ENCODE measurements at places on chromosomes 2 and 18.

DNA sequence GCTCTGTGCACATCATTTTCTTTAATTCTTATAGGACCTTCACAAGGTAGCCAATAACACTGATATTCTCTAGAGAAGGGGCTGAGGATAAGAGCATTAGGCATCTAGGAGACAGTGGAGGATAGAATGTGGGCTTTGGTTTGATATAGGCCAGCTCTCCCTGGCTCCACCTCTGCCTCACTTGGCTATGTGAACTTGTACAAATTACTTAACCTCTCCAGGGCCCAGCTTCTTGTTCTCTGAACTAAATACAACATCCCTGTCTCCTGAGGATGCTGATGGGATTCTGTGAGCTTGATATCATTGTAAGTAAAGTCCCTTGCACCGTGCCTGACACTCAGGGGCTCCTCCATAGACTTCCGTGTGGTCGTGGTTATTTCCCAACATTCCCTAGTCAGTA, 87.3 kb downstream of the ACOXL start:
- no peak for DNase-seq

- no peak for DNase-seq
Measured at GRCh38 chr2:221994926-221995325, 303.9 kb downstream of the PAX3 start.

DNA sequence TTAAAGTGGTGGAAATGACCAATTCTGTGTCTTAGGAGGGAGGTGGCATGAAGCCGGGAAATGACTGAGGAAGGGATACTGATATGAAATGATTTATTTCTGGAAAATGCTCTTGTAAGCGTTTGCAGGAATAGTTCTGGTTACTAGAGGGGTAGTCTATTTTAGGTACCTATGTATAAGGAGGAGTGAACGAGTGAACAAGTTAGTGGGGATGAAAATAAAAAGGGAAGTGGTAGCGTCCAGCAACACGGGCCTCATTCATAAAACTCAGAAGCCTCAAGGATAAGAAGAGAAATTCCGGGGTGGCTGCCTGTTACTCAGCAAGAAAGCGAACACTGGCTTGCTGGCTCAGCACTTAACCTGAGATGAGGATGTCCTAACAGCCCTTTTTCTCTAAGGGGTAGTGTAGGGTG, 303.3 kb downstream of the NCKAP5 start:
- no peak for DNase-seq

DNA sequence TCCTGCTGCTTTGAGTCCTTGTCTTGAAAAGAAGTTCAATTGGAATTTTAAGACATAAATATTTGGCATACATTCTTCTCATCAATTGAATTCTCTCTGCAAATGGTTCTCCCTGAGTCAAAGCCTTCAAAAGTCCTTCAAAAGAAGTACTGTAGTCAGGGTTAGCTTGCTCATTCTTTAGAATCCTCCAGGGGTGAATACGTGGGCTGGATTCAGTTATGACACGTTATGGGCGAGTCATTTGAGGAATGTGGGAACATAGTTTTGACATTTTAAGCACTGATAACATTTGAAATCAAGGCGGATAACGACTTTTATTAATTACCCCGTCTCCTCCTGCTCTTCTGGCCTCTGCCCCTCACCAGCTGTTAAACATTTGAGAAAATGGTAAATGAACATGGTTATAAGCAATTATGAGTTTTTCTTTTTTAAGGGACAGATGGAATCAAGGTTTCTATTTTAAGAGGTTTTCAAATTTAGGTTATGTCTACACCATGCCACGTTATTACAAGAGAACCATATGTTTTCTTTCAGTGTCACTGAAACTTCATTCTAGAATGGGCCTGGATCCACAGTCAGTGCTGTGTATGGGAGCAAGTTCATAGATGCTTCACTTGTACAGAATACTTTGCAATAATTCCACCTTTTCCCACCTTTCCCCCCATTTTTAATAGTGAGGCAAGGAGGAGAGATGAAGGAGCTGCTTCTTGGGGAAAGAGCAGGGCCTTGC, 273.1 kb downstream of the TSN start:
- DNase-seq: no peak

GRCh38 chr18:46167971-46168370, 63.8 kb downstream of the HAUS1 start:
- DNase-seq: no peak

DNA sequence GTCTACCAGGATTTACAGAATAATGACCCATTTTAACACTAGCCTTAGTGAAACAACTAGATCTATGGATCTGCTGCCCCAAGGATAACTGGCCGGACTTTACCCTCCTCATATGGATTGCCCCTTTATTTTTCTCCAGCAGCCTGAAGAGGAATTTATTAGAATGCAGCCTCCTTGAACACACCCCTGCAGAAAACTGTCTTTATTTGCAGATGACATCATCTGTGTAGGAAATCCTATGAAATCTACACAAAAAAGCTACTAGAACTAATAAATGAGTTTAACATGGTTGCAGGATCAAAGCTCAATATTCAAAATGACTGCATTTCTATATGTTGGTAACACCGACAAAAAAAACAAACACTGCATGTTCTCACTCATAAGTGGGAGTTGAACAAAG, 29.6 kb downstream of the LBH start:
- no peak for DNase-seq

DNA sequence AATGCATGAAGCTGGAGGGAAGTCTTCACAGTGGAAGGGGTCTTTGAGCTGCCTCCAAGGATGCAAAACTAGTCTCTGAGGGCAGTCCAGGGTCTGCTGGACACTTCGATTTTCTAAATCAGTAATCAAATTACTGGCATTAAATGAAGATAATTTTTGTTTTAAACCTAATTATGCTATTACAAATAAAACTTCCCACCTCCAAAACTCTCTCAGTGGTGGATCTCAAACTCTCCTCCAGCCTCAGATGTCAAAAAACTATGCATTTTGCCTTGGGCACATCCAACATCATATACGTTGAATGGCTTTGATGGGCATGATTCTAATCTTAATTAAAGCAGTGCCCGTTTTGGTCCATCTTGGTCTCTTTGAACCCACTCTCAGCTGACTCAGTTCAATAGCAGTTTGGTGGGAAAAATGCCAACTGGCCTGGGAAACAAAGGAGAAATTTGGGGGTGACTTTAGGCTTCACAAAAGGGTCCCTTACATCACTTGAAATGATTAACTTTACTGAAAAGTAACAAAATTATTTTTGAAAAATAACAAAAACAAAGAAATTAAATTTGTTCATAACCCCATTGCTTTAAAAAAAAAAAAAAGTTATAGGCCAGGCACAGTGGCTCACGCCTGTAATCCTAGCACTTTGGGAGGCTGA, 5.9 kb upstream of the MYCN start:
- no peak for DNase-seq

DNA sequence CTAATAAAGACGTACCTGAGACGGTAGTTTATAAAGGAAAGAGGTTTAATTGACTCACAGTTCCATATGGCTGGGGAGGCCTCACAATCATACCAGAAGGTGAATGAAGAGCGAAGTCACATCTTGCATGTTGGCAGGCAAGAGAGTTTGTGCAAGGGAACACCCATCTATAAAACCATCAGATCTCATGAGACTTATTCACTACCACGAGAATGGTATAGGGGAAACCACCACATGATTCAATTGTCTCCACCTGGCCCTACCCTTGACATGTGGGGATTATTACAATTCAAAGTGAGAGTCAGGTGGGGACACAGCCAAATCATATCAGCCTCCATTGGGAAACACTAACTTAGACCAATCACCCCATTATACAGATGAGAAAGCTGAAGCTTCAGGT, 81.4 kb downstream of the SKA1 start:
- DNase-seq: no peak

DNA sequence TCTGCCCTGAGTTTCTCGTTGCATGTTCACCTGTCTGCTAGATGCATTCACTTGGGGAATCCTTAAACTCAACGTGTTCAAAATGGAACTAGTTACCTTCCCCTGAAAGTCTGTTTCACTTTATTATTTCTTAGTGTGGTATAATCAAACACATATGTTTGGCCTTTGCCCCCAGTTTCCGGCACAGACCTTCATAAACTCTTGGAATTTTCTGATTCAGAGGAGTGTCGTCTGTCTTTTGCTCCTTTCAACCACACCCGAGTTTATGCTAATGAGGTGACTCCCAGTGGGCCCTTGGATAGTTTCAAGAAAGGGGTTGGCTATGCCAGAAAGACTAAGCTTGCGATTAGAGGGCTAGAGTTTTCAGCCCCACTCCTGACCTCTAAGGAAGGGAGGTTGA, 198.9 kb downstream of the CDCA7 start:
- DNase-seq: no peak

GRCh38 chr18:50871846-50872245, 7.1 kb upstream of the ME2 start:
- DNase-seq: no peak

GRCh38 chr2:208090420-208090819, 33.9 kb downstream of the CRYGD start:
- no peak for DNase-seq

DNA sequence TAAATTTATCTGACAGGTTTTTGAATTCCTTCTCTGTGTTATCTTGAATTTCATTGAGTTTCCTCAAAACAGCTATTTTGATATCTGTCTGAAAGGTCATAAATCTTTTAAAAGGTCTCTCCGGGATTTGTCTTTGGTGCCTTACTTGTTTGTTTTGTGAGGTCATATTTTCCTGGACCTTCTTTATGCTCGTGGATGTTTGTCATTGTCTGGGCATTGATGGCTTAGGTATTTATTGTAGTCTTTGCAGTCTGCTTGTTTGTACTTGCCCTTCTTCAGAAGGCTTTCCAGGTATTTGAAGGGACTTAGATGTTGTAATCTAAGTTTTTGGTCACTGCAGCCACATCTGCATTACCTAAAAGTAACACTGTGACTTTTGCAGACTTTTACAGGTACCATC, 355.2 kb downstream of the PARD3B start:
- no peak for DNase-seq

GRCh38 chr2:217386041-217386440, 526.2 kb upstream of the TNP1 start:
- DNase-seq: no peak

DNA sequence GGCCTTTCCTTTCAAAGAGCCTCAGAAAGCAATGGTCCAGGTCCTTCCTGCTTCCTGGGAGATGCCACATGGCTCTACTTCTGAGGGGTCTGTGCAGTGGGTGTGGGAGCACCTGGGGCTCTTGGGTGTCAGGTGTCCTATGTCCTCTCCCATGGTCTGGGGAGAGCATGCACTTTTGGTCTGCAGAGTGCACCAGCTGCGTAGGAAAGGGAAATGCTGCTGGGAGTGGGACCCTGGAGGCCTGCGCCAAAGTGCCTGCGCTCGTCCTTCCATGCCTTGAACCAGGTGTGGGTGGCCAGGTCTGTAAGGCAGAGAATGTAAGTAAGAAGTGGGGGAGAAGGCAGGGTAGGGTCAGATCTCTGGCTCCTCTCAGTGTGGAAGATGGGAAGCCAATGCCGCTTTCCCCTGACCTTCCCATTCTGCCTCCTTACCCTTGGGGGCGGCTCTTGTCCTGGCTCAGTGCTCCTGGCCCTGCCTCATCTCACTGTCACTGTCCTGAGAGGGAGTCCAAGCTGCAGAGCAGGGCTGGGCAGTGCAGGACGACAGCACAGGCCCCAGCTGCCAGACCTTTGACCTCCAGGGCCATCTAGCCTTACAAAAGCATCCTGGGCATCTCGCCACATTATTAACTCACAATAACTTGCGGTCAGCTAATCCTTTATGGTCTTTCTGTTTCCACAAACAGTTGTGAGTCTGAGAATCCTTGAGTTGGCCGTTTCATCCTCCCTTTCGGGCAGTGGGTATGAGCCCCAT, 6.6 kb upstream of the PROM2 start:
- DNase-seq: no peak

DNA sequence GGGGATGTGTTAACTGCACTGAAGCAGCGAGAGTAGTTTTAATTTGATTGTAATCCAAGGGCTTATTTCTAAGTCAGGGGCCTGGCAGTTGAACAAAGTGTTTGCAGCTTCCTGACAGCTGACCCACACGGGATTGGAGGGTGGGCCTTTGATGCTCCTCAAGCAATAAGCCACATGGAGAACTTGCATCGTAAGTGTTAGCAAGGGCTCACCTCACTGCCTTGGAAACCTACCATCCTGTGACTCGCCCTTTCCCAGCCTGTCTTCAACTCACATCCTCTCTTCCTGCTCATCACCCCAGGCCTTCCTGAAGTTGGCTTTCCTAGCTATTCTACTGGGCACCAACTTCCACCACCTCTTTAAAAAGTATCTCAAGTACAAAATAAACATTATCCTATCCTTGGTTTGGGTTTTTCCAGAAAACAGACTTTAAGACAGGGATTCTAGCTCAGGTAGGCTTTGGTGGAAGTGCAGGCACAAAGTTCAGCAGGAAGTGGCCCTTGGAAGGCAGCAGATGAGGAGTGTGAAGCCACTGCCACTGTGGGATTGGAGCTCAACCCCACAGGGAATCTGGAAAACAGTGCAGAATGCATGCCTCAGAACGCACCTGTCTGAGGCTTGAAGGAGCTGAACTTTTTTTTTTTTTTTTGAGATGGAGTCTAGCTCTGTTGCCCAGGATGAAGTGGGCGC, 31.6 kb downstream of the B3GNT2 start:
- no peak for DNase-seq

DNA sequence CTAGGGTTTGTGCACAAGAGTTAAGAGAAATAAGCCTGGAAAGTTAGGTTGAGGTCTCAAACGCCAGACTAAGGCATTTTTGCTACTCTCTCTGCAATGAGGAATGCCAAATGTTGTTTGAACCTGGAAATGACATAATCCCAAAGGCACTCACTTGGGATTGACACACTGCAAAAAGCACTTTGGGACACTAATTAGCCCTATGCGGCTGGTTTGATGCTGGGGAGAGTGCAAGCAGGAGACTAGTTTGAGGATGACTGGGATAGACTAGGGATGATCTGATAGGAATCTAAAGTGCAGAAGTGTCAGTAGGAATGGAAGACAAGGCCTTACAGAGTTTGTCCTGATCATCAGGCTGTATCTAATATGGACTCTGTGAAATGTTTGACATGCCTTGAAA, 469.0 kb downstream of the SLC4A3 start:
- no peak for DNase-seq

- no peak for DNase-seq
Measured at GRCh38 chr2:142926445-142926844, 49.0 kb downstream of the KYNU start.

GRCh38 chr2:173021939-173022371, 53.7 kb upstream of the MAP3K20 start:
- no peak for DNase-seq

- DNase-seq: no peak
Measured at GRCh38 chr2:57598551-57598950, 448.1 kb upstream of the VRK2 start.

GRCh38 chr2:102184568-102184967, 2.3 kb upstream of the IL1RL2 start:
- no peak for DNase-seq

Data from activated CD4-positive, alpha-beta T cell treated with anti-CD3 and anti-CD28 coated beads, Interleukin-2, amount 50 U/mL, for 4 hours (primary cell).